ENCODE measurements at places on chromosomes 7 and 10.

- no peak for DNase-seq
Measured at GRCh38 chr7:135183478-135183877, 13.0 kb upstream of the CYREN start.

- no peak for DNase-seq
Measured at GRCh38 chr7:106617860-106618259, 43.1 kb downstream of the CCDC71L start.

GRCh38 chr7:70849580-70850235 lies 282.2 kb upstream of the GALNT17 start:
- DNase-seq: no peak

- DNase-seq: no peak
Measured at GRCh38 chr10:62992145-62992721, 140.9 kb upstream of the NRBF2 start.

DNA sequence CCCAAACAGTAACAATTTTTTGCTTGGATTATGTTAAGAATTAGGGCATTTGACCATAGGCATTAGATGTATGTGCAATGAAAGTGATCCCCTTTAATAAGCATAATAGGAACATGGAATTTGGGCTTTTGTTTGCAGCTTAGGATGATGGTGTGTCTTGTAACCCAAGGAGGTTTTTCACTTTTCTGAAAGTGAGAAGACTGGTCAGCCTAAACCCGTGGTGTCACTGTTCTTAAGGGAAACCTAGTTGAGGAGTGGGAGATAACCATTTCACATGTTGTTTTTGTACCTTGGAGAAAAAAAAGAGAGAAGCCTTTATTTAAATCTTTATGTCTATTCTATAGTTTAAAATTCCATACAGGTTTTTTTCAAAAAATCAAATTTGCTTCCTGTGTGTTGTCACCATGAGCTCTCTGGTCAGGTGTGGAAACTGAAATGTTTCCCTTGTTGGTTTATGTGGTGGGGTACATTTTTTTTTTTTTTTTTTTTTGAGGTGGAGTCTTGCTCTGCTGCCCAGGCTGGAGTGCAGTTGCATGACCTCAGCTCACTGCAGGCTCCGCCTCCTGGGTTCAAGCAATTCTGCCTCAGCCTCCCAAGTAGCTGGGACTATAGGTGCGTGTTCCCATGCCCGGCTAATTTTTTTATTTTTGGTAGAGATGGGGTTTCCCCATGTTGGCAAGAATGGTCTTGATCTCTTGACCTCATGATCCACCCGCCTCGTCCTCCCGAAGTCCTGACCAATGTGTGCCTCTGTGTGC lies 7.7 kb downstream of the CCM2 start:
- DNase-seq: no peak

- peak; percentile 62 for DNase-seq
Measured at GRCh38 chr7:4774658-4775249, 669 bp upstream of the AP5Z1 start.

- DNase-seq: no peak
Measured at GRCh38 chr7:127900732-127901685, 130.2 kb downstream of the LRRC4 start.

DNA sequence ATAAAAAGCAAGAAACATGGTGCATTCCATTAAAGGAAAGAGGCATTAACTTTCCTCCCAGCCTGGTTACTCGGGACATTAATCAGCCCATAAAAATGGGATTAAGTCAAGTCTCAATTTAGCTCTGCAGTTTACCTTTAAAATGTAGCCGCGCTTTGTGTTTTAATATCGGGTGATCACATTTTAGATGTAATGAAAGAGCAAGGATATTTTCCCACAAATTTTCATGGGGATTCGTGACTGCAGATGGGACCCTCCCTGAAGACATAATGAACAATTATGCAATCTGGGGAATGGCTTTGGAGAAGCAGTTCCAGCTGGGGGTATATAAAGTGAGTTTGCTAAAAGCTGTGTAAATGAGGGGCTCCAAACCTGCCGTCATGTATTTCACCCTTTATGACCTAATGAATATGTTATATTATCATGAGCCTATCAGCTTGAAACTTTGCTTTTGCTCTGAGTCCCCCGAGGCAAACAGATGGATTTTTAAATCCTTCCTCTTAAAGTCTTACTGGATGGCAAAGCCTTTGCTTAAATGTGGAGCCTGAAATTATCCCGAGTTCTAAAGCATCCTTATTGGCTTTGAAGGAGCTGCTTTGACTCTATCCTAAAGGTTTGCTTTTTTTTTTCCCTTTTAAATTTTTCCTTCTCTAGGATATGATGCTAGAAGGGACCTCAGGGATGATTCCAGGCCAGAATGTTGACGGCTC lies 31.8 kb downstream of the BAMBI start:
- DNase-seq: no peak

- peak; percentile 90 for DNase-seq
Measured at GRCh38 chr7:11533229-11533820, 298.7 kb downstream of the THSD7A start.

DNA sequence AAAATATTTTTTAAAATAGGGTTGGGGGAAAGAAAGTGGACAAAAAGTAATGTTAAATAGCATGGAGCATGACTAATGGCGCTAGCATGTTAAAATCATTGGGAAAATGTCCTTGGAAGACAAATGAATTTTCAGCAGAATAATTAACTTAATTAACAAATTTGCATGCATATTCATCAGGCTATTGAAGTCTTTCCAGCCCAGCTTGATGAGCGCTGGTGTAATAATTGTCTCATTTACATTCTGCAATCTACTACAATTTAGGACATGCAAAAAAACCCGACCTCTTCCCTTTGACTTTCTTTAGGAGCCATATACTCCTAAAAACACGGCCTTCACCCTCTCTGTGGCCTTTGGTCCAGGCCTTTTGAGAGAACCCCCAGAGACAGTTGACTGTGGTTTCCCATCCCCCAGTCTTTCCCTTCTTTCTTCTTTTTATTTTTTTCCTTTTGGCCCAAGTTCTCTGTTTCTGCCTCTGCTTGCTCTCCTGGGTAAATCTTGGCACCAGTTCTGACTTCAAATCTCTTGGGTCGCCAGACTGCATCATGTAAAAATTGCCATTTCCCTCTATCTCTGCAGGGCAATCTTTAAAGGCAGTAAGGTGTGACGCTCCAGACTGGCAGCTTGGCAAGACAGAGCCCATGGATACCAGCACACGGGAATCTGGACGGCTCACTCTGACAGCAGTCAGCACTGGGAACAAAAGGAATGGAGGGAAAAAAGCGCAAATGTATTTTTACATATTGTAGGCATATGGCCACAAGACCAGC lies 105.5 kb downstream of the NEUROD6 start:
- DNase-seq: no peak

DNA sequence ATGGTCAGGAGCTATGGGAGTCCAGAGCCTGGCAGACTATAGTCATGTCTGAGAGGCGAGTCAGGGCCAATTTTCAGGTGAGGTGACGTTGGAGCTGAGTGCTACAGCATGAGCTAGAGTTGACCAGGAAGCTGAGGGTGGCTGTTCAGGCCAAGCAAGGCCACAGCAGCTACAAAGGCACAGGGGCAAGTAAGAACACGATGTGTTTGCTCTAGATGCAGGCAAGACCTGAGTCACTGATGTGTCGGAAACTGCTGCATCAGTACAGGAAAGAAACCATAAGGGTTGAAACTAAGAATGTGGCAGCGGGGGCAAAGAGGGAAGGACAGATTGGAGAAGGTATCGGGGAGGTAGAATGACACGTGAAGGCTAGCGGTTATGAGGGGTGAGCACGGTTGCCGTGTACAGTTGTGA lies 11.8 kb upstream of the RRP12 start:
- DNase-seq: no peak

DNA sequence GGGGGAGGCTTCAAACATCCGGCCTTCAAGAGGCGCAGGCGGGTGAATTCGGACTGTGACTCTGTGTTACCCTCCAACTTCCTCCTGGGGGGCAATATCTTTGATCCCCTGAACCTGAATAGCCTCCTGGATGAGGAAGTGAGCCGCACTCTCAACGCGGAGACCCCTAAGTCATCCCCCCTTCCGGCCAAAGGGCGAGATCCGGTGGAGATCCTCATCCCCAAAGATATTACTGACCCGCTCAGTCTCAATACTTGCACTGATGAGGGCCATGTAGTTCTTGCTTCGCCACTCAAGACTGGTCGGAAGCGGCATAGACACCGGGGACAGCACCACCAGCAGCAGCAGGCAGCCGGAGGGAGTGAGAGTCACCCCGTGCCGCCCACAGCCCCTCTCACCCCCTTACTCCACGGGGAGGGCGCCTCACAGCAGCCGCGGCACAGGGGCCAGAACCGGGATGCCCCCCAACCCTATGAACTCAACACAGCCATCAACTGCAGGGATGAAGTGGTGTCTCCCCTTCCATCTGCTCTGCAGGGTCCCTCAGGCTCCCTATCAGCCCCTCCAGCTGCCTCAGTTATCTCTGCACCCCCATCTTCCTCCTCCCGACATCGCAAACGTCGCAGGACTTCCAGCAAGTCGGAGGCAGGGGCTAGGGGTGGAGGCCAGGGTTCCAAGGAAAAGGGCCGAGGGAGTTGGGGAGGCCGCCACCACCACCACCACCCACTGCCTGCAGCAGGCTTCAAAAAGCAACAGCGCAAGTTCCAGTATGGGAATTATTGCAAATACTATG lies 1.1 kb downstream of the MEPCE start:
- DNase-seq: no peak

DNA sequence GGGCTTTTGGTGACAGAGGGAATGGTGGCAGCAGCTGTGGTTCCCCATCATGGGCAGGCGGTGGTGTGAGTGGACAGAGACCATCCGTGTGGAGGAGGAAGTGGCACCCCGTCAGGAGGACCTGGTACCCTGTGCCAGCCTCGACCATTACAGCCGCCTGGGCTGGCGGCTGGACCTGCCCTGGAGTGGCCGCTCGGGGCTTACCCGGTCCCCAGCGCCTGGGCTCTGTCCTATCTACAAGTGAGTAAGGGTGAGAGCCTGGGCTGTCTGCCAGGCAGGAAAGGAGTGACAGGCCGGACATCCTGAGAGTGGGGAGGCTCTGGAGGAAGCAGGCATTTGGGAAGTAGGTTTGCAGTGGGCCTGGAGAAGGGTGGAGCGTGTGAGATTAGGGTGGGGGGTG lies 2.9 kb upstream of the ZNF467 start:
- no peak for DNase-seq

DNA sequence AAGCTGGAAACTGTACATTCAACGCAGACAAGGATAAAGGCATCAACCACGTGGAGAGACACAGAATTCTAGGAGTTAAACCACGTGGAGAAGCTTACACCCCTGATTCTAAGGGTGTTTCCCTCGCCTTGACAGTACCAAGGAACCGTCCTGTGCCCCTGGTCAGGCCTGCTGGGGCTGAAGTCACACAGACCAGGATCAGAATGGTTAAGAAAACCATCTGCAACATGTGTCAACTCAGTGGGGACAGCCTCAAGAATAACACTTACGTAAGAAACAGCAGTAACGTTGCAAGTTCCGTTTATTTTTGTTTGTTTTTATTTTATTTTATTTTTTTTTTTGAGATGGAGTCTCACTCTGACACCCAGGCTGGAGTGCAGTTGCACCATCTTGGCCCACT lies 55.6 kb downstream of the CHST15 start:
- DNase-seq: no peak

DNA sequence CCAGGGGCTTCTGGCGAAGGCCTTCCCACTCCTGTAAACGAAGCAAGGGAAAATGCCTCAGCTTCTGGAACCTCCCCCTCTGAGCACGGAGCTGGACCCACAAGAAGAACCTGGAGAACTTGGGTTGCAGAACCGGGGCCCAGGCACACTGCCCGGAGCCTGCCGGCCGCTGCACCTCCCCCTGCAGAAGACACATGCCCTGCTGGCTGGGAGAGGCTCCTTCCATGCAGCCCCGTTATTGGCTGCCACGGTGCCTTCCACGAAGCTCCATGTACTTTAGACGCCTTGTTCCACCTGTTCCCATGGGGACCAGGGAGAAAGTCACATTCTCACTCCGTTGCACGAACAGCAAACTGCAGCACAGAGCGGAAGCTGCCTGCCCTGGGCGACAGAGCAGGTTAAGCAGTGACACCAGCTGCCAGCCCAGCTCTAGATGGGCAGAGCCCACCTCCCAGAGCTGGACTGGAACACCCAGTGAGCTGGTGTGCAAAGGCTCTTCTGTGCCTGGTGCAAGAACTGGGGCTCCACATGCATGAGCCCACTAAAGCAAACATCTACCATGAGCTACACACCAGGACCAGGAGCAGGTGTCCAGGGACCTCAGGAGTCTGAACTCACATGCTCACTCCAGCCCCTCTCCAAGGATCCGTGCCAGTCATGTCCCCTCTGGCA lies 70.1 kb downstream of the TNS3 start:
- DNase-seq: no peak

DNA sequence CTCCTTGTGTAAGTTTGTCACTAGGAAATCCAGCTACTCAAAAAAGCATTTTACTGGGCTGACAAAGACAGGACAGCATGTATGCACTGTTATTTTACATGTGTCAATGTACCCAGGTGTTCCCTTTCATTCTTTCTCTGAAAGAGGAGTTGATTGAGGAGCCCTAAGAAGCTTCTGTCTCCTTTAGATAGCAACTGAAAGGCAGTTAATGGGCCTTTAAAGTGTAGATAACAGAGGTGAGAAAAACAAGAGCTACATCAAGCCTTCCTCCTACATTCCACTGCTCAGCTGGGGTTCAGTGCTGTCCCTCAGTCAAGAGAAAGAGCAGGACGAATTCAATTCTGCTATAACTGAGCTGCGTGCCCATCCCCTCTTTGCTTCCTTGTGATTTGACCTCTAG lies 12.8 kb upstream of the WIPF3 start:
- no peak for DNase-seq

- DNase-seq: no peak
Measured at GRCh38 chr10:49119746-49120145, 4.4 kb upstream of the VSTM4 start.

DNA sequence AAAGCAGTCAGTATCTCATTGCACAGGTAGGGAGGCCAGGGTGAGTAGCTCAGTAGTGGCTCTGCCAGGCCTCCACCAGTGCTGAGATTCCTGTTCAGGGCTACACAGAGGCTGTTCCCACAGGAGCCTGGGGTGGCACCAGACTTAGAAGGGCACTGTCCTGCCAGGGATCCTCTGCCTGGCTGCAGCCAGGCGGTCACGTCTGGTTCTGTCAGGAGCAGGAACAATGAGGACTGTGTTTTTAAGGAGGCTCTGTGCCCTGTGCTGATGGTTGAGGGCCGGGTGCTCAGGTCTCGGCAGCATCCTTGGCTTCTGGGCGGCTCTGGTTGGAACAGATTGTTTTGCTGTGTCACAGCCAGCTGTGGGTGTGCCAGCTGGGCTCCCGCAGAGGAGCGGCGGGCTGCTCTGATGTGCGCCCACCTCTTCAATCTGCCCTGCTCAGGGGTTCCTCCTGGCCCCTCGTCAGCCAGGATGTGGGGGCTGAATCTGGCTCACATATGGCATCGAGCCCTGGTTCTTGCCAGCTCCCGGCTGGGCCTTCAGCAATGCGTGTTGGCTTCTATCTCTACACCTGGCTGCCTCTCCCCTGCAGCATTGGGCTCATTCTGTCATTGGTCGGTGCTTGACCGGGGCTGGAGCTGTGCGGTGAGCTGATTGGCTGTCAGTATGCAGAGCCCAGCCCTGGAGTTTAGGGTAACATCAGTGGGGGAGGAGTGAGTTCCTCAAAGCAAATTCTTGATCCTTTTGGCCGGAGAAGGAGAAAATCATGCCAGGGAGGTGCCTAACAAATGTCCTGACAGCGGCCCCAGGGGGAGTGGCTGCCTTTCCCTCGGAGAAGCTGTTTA lies 41.2 kb downstream of the TACR2 start:
- DNase-seq: no peak

GRCh38 chr10:102596506-102596971 lies 47.7 kb upstream of the TRIM8 start:
- DNase-seq: no peak
